Stimulated activated CD4-positive, alpha-beta T cell treated with anti-CD3 and anti-CD28 coated beads, Interleukin-4, amount 100 ng/mL, for 48 hours (primary cell): ENCODE measurements at places on chromosomes 16 and 17.

GRCh38 chr17:60305141-60305540 lies 86.8 kb downstream of the USP32 start:
- no peak for DNase-seq

DNA sequence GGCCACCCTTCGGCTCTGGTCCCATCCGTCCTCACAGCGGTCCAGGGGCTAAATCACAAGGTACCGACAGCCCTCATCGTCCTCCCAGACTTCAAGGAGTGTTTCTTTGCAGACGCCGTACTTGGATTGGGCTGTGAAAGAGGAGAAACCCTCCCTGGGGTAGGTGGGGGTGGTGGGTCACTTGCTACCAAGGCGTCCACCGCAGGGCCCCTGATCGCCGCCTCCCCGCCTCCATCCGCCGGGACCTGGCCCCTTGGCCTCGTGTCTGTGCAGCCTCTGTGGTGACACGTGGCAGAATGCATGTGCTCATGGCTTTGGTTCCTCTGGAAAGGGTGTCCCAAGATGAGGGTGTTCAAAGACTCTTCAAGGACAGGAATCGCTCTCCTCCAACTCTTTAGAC lies 151.4 kb downstream of the BANP start:
- no peak for DNase-seq

DNA sequence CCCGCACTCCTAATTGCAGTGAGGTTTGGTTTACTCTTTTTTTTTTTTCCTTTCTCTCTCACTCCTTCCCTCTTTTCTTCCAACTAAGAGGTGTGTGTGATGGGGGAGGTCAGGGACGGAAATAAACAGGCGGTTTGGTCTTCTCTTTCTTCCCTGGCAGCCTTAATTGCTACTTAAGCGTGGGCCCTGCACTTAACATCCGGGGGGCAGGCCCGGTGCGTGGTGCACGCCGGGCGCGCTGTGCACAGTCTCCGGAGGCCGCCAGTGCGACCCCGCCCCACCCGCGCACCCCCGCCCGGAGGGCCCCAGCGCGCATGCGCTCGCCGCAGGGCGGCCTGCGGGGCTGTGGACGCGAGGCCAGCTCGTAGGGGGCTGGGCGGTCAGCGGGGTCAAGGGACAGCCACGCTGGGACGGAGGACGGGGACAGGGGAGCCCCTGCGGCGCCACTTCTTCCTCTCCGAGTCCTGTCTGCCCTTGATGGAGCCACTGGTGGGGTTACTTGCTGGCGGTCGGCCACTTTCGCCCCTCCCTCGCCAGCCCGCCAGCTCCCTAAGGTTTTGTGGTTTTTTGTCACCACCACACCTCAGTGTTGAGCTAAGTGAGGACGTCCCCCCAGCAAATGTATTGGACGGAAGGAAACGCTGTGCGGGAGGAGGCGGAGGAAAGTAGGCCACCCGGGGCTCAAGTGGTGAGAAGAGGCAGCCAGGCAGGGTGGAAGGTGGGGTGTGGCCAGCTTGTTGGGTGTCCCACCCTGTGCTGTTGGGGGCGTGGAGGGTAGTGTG lies 120.9 kb downstream of the MRM1 start:
- peak; percentile 76 for DNase-seq

DNA sequence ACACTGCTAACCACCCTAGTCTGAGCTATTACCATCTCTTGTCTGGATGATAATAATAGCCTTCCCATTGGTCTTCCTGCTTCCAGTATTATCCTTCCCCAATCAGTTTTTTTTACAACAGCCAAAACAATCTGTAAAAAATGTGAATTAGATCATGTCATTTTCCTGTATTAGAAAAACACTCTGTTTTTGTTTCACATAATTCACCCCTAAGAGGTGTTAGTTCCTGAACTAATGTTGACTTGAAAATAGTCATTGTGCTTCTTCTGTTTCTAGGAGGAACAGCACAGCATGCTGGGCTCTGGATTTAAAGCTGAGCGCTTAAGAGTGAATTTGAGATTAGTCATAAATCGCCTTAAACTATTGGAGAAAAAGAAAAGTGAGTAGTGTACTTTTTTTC lies 20.0 kb downstream of the IST1 start:
- DNase-seq = no peak

DNA sequence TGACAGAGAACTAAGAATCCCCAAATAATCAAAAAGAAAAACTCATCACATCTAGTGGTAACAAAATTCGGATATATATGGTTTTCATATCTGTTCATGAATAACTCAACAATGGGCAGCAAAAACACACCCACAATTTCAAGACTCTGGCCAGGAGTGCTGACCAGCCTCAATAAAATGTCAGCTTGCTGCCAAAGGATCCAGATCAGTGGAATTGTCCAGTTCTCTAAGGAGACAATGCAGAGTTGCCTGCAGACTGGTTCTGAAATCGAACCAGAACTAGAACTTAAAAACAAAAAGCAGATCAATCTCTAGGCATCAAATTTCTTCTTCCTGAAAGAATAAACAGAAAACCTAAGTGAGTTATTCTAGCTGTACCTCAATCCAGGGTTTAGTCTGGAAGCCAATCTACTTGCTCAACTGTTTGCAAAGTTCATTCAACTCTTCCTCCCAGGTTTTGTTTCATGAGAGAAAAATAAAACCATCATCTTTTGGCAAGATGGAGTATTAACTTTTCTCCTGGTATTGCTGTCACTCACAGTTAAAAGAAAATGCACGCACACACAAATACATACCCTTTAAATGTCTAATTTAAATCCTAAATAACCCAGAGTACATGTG lies 61.0 kb downstream of the CFDP1 start:
- no peak for DNase-seq

DNA sequence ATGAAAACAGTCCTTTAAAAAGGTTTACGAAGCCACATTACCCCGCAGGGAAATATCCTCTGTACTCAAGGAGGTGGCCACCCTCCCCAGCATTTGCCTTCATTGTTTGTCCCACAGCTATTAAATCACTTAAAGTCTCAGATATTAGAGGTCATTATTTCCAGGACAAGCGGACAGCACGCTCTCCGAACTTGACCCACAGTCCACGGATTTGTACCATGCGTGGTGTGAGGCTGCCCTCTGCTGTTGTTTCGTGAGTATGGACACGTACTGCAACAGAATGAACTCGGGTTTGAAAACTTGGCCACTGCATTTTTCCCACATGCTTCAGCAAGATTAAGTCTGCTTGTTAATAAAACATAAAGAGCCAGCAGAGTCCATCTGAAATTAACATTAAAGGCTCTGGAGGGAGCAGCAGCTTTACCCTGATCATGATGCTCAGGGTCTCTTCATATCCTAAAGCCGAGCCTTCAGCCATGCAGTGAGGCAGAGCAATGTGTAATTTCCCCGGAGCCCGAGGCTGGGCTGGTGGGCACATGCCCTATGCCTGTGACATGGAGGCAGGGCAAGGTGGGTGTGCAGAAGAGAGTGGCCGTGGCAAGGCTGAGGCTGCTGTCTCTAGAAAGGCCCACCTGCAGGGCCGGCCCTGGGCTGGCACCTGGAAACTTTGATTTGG lies 19.7 kb downstream of the MEAK7 start:
- DNase-seq = no peak

DNA sequence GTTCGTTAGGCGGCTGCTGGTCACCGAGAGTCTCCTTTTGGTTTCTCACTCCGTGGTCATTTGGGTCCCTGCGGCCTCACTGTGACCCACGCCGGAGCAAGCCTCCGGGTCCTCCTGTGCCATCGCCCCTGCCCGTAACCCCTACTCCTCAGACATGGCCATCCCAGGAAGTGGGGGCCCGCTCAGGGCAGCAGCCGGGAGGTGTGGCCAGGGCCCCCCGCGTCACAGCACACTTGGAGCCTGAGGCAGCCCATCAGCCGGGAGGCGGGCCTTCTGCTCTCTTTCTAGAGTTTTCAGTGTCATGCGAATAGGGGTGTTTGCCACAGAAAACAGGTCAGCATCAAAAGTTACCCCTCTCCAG lies 7.9 kb upstream of the WFIKKN1 start:
- DNase-seq = no peak

GRCh38 chr17:73267648-73268537 lies 6.2 kb upstream of the CPSF4L start:
- DNase-seq = no peak
